HT-29 (cell line): ENCODE measurements at places on chromosomes 5 and 9.

DNA sequence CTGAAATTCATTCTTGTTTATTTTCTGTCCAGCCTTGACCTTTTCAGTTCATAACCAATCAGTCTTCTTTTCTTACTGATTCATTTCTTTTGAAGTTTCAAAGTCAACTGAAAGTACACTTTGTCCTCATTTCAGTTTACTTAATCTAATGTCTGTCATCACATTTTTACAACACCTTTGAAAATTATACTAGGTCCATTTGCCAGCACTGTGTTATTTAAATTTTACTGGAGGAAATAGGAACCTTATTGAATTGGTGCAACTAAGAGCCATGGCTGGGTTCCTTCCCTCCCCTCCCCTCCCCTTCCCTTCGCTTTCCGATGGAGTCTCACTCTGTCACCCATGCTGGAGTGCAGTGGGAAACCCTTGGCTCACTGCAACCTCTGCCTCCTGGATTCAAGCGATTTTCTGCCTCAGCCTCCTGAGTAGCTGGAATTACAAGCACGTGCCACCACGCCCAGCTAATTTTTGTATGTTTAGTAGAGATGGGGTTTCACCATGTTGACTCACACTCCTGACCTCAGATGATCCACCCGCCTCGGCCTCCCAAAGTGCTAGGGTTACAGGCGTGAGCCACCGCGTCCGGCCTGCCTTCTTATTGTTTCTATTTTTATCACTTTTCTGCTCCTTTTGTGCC is 6.3 kb downstream of the RMI1 start:
- no peak for DNase-seq

GRCh38 chr5:169942181-169942580 is 38.1 kb downstream of the INSYN2B start:
- no peak for DNase-seq

DNA sequence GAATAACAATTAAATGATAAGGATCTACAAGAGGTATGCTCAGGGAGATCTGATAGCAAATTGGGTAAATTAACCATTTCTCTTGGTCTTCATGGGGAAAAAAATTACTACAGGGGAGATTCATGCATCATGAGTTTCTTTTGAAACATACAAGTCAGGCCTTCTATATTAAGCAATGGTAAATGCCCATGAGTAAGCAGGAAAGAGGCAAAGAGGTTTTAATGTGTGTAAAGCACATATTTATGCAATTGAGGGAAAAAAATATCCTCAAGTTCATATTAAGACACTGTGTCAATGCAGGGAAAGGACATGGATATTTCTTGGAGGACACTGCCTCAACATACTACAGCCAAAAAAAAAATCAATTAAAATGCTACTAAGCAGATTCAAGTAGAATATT is 73.4 kb upstream of the NR4A3 start:
- DNase-seq: no peak

DNA sequence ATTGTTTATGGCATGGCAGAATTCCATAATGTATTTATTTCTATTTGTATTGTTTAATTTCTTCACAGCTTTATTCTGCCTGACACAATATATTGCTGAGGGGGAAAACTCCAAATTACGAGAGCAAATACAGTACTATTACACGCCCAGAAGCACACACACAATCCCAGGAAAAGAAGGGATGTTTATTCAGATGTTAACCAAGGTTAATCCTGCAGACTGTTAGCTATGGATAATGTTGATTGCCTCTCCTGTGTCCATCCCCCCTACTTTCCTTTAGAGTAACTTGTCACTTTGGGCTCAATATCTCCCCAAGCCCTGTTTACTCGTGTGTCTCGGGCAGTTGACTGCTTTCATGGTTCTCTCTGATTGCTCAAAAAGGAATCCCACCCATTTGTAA is 84.2 kb upstream of the ERCC6L2 start:
- DNase-seq: no peak

- no peak for DNase-seq
Observed at GRCh38 chr9:135914921-135915320, 7.6 kb upstream of the CAMSAP1 start.

DNA sequence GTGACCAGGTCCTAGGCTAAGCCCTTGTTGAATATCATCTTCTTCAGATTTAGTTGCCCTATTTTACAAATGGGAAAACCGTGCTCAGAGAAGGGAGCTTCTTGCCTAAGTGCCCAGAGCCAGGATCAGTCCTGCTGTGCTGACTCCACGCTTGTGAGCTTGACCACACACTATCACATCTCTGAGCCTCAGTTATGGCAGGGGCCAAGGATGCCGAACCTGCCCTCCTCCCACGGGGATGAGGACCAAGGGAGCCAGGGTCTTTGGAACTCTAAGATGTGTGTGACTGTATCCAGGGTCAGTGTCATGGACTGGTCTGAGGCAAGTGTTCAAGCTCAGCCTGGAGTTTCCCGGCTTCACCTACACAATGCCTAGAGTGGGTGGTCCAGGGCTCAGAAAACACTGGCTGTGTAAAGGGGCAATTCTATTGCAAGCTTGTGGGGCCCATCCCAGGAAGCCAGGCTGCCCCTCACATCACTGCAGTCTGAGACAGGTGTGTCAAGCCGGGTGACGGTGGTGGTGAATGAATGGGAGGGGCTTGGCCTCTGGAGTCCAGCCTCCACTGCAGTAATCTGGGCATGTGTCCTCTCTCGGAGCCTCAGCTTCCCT is 235.7 kb downstream of the PBX3 start:
- no peak for DNase-seq

DNA sequence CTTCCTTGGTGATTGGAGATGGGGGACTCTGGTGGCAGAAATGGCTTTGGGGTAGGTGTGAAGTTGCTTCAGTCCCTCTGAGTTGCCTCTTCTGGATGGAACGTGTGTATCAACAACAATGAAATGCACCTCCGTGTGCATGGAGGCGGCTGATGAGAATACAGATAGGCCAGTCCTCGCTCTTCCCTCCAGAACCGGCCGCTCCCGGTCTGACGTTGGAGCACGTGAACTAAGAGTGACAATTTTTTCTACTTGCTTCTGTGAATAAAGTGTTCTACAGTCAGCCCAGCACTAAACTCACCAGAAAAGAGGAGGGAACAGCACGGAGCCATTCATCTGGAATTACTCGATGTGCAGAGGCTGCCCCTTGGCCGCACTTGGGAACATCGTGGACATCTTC is 90.7 kb downstream of the ANKRD33B start:
- no peak for DNase-seq

DNA sequence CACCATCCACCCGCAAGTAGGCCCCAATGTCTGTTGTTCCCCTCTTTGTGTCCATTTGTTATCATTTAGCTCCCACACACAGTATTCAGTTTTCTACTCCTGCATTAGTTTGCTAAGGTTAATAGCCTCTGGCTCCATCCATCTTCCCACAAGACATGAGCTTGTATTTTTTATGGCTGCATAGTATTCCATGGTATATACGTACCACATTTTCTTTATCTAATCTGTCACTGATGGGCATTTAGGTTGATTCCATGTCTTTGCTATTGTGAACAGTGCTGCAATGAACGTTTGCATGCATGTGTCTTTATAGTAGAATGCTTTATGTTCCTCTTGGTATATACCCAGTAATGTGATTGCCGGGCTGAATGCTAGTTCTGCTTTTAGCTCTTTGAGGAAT is 150.4 kb downstream of the DCP2 start:
- DNase-seq: no peak

GRCh38 chr5:92641031-92641962 is 939.7 kb downstream of the NR2F1-AS1 start:
- DNase-seq: peak; percentile 79

DNA sequence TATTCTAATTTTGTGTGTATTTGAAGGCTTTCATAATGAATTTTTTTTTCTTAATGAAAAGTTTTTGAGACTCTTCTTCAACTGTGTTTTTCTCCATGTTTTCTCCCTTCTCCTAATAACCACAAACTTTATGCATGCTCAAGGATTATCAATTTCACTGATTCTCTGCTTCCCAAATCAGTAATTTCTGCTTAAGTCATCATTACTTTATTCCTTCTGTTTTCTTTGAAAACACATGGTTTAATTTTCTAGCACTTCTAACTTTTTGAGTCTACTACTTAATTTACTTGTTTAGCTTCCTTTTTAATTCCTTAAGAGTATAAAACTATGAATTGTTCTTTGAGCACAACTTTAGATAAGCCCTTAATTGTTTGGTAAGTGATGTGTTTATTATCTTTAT is 11.5 kb upstream of the FBN2 start:
- no peak for DNase-seq

DNA sequence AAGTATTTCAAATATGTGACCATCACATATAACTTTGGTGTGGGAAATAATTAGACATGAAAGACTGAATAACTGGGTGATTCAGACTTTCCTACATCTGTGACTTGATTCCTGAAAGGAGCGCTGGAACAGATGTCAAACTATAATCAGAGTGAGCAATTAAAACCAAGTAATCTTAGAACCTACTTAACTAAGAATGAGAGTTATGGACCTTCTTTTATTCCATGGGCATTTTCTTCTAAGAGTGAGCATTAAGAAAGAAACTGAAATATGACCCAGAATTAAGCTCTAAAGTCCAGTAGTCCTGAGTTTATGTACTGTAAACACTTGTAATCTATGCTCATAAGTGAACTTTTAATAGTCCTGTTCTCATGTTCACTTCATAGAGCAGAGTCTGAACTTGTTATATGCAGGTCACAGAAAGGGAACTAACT is 68.4 kb downstream of the PAM start:
- DNase-seq: no peak

DNA sequence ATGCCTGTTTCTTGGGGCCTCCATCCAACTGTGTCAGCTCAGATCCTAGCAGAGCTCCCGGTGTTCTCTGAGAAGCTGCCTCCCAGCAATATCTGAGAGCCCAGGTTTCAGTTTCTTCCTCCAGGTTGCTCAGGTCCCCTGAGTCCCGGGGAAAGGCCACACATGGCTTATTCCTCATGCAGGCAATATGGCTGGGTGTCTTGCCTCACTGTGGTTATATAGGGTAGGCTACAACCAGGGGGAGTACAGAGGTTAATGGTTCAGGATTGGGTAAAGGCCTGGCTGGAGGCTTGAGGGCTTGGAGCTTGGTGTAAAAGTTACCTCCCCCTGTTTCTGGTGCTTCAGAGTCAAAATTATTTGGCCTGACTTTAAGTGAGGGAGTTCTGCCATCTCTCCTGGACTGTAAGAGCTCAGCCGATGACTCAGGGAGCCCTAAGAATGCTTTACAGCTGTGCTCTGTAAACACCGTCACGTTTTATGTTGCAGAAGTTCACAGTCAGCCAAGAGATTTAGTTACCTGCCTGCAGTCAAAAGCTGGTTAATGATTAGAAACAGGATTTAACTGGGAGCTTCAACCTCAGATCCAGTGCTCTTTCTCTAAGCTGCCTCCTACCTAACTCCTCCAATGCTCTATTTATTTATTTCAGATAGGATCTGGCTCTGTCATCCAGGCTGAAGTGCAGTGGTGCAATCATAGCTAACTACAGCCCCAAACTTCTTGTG is 24.3 kb upstream of the UBAP2 start:
- peak; percentile 84 for DNase-seq

- no peak for DNase-seq
Observed at GRCh38 chr5:176792655-176793342, 17.6 kb upstream of the UNC5A start.

DNA sequence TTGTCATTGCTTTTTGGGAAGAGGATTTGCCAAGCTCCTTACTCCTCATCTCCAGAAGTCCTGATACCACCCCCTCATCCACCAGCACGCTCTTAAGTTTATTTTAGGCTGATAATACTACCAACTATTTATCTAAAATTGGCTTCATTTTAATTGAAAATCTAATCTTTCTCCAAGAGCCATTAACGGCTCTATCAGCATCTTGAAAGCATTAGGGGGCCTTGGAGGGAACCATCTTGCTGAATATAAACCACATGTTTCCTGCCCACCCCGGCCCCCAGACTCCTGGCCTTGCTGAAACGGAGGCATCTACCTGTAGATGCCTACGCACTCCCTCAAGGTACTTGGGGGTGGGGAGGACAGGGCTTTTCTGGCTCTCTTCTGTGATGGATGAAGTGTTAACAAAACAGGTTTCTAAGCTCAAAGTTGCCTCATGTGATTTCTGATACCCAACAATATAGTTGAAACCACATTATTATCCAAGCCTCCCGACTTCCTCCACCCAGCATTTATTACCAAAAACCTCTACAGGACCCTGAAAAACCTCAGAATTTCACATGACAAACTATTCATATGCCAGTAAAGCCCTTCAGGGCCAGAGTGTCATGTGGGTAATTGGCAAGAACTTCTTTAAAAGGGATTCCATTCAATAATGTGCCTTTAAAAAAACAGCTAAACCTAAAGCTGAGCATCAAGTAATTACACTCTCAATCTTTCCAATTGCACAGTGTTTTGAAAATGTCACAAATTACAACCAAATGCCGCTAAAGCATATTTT is 96.7 kb downstream of the SAXO1 start:
- no peak for DNase-seq

GRCh38 chr5:65474130-65474711 is 7.5 kb downstream of the ADAMTS6 start:
- DNase-seq: no peak

DNA sequence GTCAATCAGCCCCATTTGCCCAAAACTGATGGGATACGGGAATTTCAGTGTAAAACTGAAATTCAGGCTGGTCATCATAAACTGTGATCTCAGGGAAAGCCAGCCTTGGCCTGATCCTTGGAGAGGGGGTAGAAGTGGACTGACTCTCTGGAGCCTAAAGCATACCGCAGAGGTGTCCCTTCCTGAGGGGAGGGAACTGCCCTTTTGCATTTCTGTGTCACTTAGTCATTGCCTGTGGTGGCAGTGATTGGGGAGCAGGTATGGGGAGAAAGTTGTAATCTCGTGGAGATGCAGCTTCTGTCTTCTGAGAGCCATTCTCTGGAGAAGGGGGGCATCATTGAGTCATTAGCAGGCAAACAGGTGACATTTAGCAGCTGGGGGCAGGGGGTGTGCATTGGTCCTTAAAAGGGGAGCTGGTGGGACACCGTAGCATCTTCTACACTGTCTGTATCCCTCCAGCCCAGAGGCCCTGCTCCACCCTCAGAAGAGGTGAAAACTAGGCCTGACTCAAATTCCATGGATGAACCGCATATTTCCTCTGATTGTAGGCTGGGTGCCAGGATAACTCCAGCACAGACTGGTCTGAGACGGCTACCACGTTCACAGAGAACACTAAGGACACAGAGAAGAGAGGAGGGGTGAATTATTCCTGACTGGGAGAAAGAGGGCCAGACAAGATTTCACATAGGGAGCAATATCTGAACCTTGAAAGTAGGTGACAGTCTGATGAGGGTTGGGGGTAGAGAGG is 143.3 kb downstream of the SEC61B start:
- no peak for DNase-seq
